Stimulated activated naive CD8-positive, alpha-beta T cell treated with anti-CD3 and anti-CD28 coated beads, Interleukin-15, Interleukin-2, amounts not matched to agents 100 U/mL and 50 U/mL, for 24 hours (primary cell): ENCODE measurements at places on chromosomes 3 and 15.
A peak's percentile ranks its signal among the peaks of the same experiment; 100 is the strongest.

DNA sequence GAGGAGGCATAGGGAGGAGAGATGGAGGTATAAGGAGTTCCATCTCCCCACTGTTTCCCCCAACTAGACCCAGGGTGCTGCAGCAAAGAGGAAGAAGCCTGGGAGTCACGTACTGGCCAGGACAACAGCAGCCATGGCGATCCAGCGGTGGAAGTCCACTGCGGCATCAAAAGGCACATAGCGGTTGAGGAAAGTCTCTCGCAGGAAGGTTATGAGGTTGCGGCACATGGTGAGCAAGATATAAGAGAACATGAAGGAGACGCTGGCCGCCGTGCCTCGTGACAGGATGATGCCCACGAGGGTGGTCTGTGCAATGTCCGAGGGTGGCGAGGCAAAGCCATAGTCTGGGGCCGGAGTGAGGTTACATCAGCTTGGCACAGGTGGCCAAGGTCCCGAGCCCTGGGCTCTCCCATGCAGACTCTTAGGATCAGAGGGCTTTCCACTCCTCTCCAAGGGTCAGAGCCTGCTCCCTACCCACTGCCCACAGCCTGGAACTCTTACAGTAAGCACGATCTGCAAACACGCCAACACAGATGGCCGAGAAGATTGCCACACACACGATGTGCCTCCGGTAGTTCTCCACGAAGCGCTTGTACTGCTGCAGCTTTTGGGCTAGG, 14.3 kb downstream of the DUOX2 start:
- no peak for DNase-seq

DNA sequence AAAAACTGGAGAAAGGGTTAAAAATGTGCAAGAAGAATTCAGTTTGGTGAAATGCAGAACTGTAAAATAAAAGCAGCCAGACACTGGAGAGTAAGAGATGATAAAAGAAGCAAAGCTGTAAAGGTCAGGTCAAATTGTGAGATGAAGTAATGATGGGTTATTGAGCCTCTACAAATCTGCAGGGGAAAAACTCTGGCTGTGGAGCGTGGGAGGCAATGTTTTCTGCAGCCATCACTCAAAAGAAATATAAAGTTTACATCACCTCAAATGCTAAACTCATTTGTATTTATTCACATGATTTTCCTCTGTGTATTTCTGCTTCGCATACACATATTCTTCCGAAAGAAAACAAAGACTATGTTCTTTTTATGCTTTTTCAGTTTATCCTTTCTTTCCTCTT, 158.8 kb upstream of the GPR149 start:
- DNase-seq: no peak

GRCh38 chr3:71225002-71225684, 358.4 kb downstream of the FOXP1 start:
- DNase-seq: no peak

GRCh38 chr3:8110966-8111798, 390.4 kb upstream of the LMCD1 start:
- peak; percentile 58 for DNase-seq

GRCh38 chr3:148789906-148790305, 37.7 kb upstream of the CPB1 start:
- no peak for DNase-seq

DNA sequence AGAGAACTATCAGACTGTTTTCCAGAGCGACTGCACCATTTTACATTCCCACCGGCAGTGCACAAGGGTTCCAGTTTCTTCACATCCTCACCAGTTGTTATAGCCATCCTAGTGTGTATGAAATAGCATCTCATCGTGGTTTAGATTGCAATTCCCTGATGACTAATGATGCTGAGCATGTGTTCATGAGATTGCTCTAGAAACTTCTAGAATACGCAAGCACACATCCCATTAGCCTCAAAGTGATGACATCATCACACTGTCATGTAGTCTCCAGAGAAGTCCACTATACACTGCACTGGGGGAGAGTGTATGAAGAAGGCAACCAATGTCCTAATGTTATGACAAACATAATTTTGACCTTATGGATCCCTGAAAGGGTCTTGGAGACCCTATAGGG, 30.1 kb downstream of the FBLN2 start:
- DNase-seq: no peak

GRCh38 chr15:41437448-41437847, 20.6 kb downstream of the RTF1 start:
- no peak for DNase-seq

- no peak for DNase-seq
Measured at GRCh38 chr3:48413086-48413485, 16.8 kb downstream of the PLXNB1 start.

GRCh38 chr15:70854666-70854976, 664 bp upstream of the LARP6 start:
- no peak for DNase-seq

GRCh38 chr3:157753787-157754136, 250.5 kb upstream of the VEPH1 start:
- DNase-seq: no peak

GRCh38 chr3:107782054-107782453, 259.3 kb downstream of the BBX start:
- no peak for DNase-seq

- DNase-seq: peak; percentile 53
Measured at GRCh38 chr3:46693892-46694226, 380 bp upstream of the ALS2CL start.

DNA sequence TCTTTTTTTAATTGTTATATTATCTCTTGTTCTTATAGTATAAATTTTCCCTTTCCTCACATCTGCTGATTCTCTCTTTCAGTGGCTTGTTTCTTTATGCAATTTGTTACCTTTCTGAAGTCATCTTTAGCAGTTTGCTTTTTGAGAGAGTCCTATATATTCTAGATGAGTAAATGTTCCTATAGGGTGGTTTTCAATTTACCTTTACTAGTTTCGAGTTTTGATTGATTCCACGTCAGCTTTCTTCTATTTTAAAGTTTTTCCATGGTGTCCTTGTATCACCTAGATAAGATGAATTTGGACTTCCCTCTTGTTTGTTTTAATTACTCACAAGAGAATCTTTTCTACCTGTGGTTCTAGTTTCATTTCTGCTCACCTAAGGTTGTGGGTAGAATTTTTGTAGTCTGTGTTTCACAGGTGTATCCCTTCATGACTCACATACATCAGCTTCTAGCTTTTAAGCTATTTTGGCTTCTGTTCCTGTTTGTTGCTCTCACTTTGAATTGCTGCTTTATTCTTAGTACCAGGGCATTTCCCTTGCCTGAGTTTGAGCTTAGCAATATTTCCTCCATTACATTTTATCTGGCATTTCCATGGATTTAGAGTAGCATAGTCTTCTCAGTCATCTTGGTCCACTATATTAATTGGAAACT, 6.4 kb downstream of the TEX9 start:
- DNase-seq: no peak

DNA sequence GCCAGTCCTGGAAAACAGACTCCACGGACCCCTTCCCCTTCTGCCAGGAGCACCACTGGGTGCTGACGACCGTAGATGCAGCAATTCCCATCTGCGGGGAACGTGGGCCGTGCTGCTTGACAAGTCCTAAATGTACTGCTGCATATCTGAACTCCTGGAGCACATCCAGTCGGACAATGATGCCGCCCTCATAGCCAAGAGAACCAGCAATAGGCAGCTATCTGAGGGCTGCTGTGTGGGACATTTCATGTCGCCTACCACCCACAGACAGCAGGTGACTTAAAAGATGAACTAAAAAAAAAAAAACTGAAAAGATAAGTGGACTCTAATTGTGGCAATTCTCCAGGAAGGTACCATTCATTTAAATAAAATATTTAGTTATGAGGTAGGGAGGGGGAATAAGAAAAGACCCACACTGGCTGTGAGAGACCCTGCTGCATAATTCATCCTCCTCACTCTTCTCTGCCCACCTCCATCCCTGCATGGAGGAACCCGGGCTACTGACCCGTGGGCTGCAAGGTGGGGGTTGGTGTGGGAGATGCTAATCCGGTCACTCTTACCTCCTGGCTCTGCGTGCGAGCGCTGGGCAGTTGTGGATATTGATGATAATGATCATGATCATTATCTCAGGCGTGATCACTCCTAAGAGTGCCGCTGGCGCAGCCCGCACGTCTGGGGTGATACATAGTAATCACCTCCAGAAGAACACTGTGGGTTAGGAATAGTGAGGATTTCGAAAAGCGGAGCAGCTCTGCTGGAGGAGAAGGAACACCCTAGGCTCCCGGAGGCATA, 28.3 kb downstream of the ALS2CL start:
- DNase-seq: no peak

DNA sequence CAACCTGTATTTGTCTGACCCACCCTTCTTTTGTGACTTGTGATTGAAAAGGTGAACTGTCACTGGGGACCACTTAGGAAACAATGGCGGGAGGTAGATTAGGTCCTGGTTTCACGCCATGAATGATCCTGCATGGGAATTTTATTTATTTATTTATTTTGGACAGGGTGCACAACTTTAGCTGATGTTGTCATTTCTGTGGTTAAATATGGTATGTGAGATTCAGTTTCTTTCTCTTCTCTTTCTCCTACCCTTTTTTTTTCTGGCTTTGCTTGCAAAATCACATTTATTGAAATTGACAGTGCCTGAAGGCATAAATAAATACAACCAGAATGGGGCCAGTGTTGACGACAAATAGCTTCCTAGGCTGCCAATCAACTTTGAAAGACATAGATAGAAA, 18.0 kb upstream of the HTR3E start:
- DNase-seq: no peak

- DNase-seq: peak; percentile 14
Measured at GRCh38 chr15:94387849-94388441, 156.6 kb downstream of the MCTP2 start.

GRCh38 chr15:72306211-72306785, 13.7 kb downstream of the CELF6 start:
- DNase-seq: peak; percentile 27

DNA sequence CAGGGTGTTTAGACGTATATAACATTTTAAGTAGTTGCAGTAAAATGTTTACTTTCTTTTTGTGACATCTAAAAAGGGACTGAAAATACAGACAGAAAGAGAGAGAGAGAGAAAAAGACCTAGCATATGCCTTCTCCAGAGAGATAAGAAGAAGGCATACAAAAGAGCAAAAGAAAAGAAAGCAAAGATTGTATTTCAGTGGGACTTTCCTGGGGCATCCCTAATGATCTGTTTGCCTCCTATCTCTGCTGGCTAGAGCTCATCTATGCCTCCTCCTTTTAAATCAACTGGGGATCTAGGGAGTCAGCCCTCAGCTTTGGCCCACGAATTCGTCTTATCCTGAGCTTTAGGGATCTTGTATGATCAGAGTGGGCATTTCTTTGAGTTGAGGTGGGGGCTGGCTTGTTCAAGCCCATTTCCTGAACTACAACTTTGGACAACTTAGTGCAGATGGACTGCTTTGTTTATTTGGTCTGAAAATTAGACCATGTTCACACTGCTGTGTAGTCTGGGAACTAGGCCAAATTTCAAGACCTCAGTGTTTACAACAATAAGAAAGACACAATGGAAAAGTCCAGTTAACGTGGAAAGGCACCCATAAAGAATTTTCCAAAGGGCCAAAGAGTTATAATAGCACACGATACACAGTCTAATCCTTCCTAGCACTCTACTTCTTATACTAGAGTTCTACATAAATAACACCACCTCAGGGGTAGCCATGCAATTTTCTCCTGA, 61.0 kb downstream of the ATP8B4 start:
- no peak for DNase-seq

DNA sequence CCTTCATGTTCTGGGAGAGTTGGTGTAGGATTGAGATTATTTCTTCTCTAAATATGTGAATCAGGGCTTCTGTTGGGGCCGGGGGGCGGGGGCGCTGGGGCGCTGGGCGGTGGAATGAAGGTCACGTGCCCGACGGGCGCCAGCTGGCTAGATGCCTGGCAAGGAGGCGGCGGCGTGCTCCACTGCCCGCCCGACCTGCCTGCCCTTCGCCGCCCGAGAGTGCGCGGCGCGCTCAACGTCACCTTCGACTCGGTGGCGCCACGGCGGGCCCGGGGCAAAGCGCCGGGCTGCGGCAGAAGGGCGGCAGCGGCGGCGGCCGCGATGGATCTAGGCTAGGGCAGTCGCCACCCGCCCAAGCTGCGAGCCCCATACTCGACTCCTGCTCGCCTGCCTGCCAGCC, 47.0 kb upstream of the LHFPL4 start:
- DNase-seq: peak; percentile 16

DNA sequence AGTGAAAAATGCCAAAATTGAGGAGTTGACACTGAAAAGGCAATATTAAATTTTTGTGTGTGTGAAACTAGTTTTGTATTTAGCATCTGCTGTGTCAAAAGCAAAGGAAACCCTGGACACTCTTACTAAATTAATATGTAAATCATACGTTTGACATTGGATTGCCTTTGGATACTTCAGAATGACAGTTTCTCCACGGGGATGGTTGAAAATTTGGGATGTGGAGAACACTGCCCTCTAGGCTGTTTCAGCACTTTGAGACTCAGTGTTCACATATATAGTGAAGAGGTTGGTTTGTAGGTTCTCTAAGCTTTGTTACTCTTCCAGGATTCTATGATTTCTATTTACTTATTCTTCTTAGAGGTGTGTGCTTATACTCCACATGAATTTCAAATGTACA, 3.0 kb downstream of the ROBO2 start:
- DNase-seq: no peak
